ENCODE measurements at places on chromosomes 5 and 9.

DNA sequence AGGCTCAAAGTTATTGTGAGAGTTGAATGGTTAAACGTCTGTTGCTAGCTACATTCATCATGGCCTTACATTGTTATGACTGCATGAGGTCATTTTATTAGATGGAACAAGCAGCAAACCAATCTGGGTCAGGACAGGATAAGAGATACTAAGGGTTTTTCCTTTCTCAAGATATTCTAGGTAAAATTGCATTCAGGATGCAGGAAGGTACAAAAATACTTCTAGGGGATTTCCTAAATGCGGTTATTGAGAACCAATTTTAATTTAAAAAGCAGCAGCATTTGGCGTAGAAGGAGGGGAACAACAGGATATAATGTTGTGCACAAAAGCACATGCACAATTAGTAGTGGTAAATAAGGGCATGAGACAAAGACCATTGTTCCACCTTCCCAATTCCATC, 39.2 kb upstream of the LURAP1L start:
- DNase-seq = no peak

- DNase-seq = no peak
Measured at GRCh38 chr5:97121848-97122247, 20.6 kb downstream of the LIX1 start.

DNA sequence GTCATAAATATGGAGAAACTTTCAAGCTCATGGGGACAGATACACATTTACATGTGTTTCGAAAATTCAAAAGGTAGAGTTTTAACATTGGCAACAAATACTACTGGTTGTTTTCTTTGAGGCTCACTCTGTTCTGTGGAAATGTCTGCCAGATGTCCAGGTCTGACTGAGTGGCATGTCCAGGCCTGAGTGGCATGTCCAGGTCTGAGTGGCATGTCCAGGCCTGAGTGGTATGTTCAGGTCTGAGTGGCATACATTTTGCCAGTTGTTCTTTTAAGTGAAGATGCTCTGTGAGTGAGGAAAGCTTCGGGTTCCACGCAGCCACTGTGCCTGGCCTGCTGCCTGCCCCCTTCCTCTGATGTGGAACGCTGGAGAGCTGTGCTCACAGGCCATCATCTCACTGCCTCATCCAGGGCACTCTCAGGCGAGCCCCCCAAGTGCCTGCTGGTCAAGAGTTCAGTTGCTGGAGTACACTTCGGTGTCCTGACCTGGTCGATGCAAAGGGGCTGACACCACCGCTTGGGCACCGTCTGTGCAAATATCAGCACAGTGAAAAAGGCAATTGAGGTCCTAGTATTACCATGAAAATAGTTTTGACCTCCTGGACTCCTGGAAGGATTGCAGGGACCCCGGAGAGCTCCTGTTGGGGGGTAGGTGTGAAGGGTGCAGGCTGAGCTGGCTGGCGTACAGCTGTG, 89.9 kb downstream of the EHMT1 start:
- no peak for DNase-seq

DNA sequence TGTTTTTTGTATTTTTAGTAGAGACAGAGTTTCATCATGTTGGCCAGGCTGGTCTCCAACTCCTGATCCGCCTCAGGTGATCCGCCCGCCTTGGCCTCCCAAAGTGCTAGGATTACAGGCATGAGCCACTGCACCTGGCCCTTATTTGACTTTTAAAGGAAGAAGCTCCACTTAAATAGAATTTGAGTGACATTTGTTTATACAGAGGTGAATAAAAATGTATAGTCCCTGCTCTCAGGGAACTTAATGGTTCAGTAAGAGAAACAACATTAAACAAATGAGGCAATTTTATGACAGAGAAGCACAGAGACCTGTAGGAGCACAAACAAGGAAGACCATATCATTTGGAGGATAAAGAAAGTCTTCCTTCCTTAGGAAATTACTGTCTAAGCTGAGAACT, 65.7 kb downstream of the C9orf152 start:
- DNase-seq = no peak

- no peak for DNase-seq
Measured at GRCh38 chr5:178432421-178433272, 157.5 kb downstream of the COL23A1 start.

DNA sequence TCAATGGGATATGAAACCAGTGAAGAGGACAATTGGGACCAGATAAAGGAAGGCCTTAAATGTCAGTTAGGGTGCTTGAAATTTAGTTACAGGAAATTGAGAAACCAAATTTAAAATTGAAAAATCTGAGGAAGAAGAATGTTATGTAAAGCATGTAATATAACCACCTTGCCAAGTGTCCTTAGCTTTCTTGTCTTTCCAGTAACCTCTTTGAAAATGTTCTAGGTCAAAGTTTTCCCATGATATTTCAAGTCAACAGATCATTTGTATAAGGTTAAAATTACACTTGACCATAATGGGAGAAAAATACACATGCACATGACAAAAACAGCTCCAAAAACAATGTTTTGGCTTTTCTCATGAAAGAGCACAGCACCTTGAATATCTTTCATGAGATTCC, 21.1 kb downstream of the LOX start:
- no peak for DNase-seq

DNA sequence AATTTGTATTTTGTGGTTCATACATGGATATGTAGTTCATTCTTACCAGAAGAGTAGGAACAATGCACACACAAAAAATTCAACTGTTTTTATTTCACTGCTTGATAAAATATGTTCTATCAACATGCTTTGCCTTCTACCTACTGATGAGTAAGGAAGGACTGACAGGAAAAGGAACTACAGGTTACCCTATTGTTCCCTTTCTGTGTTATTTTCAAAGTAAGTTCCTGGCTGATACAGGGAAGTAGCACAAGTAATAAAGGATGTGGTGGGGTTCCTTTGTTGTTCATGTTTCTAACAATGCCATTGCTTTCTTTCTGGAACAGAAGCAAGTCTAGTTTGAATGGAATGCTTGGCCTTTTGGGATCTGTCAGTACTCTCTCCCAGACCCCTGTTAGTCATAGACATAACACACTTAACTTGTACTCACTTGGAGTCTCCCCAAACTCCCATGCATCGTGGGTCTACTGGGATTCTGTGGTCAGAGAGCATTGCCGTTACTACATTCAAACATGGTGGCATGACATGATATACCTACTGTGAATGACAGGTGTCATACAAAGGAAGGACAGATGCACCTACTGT, 20.2 kb upstream of the ALDOB start:
- no peak for DNase-seq

GRCh38 chr5:5079876-5080275, 60.3 kb upstream of the ADAMTS16 start:
- no peak for DNase-seq

DNA sequence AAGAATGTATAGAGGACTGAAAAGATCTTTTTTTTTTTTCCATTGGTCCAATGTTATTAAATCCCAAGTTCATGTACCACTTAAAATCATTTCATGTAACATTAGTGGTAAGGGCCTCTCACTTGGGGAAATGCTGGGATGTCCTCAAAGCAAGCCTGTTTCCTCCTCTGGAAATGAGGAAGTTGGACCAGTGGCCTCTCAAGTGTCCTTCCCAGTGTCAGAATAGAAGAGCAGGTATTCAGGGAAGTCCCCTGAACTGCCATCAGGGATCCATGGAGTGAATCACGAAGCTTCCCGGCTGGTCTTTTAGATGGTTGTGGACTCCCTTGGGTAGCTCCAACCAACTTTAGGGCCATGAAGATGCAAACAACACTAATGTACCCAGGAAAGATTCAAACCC, 55.2 kb upstream of the AFAP1L1 start:
- no peak for DNase-seq

DNA sequence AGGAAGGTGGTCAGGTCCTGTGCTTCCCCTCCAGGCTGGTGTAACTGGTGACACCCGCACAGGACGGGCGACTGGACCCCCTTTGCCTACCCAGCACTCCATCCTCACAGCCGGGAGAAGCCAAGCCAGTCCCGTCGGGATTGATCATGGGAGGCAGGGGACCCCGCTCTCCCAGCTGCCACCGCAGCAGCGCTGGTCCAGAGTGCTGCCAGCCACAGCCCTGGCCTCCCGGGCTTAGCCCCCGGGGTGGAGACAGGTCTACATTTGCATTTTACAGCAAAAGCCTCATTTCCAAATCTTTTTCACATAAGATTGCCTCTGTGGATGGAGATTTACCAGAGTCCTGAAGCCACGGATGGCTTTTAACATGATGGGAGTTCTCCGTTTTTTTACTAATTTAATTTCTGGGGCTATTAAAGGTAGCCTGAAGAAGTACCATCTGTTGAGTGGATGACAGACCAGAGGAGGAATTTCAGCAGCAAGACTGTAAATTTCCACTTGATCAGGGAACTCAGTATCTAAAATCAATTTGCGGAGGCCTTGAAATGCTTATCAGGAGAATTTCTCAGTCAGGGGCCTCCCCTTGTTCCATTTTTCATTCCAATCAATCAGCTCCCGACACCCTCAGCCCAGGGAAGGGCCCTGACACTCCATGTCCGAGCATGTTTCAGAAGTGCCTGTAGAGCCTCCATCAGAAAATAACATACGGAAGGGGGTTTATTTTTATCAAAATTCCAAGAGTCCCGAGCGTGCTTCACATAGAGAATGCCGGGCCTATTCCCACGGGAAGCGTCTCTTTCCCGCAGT, 80.6 kb downstream of the OLFM1 start:
- DNase-seq = peak; percentile 51

GRCh38 chr5:180824630-180825476, 22.2 kb upstream of the MGAT1 start:
- DNase-seq = no peak

DNA sequence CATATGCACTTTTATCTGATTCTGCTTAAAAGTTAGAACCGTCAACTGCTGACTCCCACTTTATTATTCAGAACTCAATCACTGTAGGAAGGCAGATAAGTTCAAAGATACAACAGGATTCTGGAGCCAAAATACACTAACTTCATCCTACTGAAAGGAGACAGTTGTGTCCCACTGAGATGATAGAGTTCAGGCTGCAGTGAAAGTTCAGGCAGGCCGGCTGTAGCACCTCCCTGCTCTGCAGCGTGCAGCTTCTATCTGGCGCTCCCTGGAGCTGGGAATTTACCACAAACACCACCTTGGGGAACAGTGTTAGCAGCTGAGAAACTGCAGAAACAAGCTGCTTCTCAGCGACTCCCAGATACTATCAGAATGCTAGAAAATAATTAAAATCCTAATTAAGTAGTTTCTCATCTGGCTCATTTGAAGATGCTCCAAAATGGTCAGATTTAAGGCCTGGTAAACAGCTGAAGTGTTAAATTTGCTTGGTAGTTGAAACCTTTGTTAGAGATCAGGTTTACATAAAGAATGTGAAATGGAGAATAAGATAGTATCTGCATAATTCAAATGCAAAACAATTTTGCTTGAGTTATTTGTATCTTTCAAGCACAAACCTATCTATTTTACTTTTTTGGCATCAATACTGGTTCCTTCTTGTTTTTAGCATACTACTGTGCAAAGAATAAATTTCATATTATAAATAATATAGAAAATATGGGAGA, 52.3 kb upstream of the CNTLN start:
- DNase-seq = peak; percentile 63

DNA sequence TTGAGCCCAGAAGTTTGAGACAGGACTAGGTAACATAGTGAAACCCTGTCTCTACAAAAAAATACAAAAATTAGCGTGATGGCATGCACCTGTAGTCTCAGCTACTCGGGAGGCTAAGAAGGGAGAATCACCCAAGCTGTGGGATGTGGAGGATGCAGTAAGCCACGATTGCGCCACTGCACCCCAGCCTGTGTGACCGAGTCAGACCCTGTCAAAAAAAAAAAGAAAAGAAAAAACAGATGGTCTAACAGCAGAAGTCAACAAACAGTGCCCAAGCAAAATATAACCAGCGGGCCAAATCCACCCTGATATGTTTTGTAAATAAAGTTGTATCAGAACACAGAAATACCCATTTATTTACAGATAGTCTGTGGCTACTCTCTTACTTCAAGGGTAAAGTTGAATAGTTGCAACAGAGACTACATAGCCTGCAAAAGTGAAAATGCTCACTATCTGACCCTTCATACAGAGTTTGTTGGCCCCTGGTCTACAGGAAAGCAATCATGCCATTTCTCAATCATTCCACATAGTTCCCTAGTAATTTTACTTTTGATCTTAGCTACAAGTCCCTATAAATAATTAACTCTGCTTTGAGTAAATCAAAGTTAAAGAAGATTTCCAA, 383.7 kb downstream of the TLE1 start:
- no peak for DNase-seq

DNA sequence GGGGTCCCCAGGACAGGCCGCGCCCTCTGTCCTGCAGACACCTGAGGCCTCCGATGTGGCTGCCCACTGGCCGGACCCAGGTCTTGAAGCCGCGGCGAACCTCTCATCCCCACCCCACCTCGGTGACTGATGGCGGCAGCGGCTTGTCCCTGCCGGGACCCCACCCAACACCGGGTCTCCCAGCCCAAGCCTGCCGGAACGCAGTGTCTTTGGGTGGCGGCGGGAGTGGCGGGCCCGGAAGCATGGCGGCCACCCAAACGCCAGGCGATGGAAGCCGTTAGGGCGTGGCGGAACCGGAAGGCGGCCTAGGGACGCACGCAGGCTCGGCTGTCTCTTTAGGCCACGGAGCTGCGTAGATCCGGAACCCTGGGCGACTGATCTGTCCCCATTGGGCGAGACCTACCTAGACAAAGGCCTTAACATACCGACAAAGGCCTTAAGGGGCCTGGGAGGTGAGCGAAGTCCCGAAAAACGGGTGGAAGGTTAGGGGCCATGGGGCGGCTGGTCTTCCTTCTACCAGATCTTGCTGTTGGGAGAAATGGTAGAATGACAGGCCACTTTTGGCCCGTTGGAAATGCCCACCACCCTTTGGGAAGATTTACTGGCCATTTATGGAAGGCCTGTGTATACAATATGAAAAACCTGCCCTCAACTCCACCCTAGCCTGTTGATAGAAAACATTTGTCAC, 94.6 kb upstream of the SMC2 start:
- DNase-seq = peak; percentile 3

- no peak for DNase-seq
Measured at GRCh38 chr5:53166183-53166495, 56.6 kb upstream of the MOCS2 start.

DNA sequence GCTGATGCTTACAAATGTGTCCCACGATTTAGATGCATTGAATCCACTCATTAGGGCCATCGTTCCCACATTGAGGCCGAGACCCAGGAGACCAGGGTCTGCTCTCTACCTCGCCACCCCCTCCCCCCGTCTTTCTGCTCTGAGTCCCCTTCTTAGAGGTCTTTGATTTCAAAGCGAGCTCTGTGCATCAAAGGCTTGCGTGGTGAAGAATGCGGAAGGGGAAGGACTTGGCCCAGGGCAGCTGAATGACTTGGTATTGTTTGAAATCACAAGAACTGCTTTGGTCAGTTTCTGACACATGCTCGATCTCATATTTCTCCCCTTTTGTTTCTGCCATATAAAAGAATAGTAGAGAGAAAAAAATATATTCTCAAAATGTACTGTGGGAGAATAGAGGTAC, 78.3 kb upstream of the IRX1 start:
- DNase-seq = no peak

GRCh38 chr9:4792054-4792571, 631 bp upstream of the RCL1 start:
- no peak for DNase-seq

GRCh38 chr9:87643778-87644570, 81.9 kb upstream of the CTSL start:
- no peak for DNase-seq

GRCh38 chr5:139799359-139799758, 3.8 kb downstream of the PSD2 start:
- DNase-seq = no peak

- DNase-seq = no peak
Measured at GRCh38 chr9:127018935-127019334, 103.5 kb downstream of the ANGPTL2 start.
